Thyroid gland (tissue), 4 donors: ENCODE measurements at places on chromosomes 5 and 9. TPM values are rescaled to one million over a fixed set of nuclear protein-coding genes. Genes with fewer than 3 reads are reported as not detected.

PAX5 gene
- total RNA-seq, result not detected

TEK gene
- 19.2 TPM for total RNA-seq

BAG1 gene
- 124 TPM for total RNA-seq

IFNA13 gene
- not detected for total RNA-seq

HMCN2 gene
- 4.9 TPM for total RNA-seq

CCL21 gene
- total RNA-seq, result 961 TPM

KCNMB1 gene
- total RNA-seq, result 0.27 TPM

TMEM171 gene
- 22.3 TPM for total RNA-seq

LRRC8A gene
- total RNA-seq, result 63.2 TPM

LMX1B gene
- total RNA-seq, result 5.5 TPM

PCA3 gene
- not detected for total RNA-seq

LCN1 gene
- not detected for total RNA-seq

OMD gene
- total RNA-seq, result 19.2 TPM

FOXD4L6 gene
- not detected for total RNA-seq

ZNF782 gene
- 22.5 TPM for total RNA-seq

IPO11 gene
- 24.5 TPM for total RNA-seq

F2RL2 gene
- total RNA-seq, result 0.73 TPM

F12 gene
- 2.6 TPM for total RNA-seq

TAF11L5 gene
- not detected for total RNA-seq

SLC6A7 gene
- total RNA-seq, result not detected

CCDC180 gene
- total RNA-seq, result 10.2 TPM
